Progenitor cell of endocrine pancreas (in vitro differentiated cells): ENCODE measurements at places on chromosomes 2 and 18.
A peak's percentile ranks its signal among the peaks of the same experiment; 100 is the strongest.

GRCh38 chr2:60353863-60354262 is 199.6 kb downstream of the BCL11A start:
- DNase-seq = no peak

DNA sequence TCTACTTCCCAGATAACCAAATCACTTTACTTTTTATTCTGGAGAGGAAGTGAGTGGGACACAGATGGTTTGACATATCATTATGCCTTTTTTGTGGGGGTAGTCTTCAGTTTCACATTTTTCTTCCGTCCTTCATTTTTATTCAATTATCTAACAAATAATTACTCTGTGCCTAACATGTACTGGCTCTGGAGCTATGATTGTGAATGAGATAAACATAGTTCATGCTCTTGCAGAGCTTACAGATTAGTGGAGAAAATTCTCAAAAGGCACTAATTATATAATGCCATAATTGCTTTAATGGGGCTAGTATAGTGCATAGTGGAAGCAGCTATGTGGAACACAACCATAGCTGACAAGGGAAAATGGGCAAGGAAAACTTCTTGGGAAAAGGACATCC is 303.6 kb upstream of the TFPI start:
- DNase-seq = no peak

DNA sequence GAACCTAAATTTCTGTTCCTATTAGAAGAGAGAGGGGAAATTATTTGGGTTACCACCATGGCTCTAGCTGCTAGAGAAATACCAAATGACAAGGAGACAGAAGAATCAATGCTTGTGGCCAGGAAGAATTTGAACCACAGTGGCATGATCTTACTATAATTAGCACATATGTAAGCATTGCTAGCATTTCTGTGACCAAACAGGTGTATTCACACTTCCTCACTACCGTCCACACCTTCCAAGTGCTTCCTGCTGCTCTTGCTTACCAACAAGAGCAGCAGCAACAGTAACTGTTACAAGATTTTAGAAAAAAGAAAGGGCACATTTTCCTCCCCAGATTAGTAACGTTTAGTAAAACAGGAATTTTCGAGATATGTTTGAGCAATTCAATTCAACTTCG is 60.5 kb downstream of the CDH7 start:
- no peak for DNase-seq

GRCh38 chr2:133265432-133265949 is 302.8 kb downstream of the NCKAP5 start:
- DNase-seq = peak; percentile 15

DNA sequence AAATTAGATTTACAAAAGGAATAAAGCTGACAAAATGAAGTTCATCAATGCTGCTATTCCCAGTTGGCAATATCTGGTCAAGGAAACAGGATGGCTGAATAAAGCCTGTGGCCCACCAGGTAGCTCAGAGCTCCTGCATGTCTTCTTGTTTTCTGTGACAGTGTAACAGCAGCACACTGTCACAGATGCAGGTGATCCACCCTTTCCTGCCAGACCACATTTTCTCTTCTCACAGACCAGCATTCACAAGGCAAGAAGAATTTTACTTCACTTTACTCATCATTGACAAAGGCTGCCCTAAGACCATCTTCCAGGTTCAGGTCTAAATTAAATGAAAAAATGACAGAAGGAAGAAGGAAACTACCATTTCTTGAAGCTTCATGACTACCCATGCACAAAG is 166.2 kb upstream of the MEIS1 start:
- no peak for DNase-seq

DNA sequence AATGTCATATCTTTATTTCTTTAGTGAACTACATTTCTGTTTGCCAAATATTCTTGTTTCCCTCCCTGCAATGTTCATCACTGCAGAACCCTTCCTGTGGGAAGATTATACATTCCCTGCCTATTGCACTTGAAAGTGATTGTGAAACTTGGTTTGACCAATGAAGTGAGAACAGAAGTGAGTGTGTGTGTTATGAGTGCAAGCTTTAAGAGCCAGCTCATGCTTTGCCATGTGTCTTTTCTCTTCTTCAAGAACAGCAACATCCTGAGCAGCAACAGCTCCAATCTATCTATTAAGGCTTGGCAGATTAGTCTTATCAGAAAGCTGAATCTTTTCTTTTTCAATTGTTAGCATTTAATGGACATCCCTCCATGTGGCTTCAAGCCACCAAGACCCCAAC is 42.0 kb upstream of the UBE2E3 start:
- DNase-seq = no peak

- no peak for DNase-seq
Measured at GRCh38 chr2:145909175-145909755, 1389.3 kb upstream of the ZEB2 start.

- DNase-seq = peak; percentile 15
Measured at GRCh38 chr2:30230497-30231211, 680 bp upstream of the LBH start.

DNA sequence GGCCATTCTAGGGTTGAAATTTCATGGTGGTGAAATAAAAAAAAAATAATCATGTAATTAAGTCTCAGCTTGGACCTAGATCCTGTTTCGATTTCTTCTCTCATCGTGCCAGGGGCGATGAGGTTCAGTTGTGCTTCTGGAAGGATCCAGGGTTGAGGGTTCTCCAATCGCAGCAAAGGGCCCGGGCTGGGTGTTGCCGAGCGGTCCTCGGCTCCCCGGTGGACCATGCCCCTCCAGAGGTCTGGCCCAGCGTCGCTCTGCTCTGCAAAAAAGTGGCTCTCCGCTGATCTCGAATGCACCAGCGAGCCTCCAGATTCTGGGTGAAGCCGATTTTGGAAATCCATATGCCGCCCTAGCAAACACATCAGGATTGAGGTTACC is 39.0 kb downstream of the EN1 start:
- DNase-seq = no peak

DNA sequence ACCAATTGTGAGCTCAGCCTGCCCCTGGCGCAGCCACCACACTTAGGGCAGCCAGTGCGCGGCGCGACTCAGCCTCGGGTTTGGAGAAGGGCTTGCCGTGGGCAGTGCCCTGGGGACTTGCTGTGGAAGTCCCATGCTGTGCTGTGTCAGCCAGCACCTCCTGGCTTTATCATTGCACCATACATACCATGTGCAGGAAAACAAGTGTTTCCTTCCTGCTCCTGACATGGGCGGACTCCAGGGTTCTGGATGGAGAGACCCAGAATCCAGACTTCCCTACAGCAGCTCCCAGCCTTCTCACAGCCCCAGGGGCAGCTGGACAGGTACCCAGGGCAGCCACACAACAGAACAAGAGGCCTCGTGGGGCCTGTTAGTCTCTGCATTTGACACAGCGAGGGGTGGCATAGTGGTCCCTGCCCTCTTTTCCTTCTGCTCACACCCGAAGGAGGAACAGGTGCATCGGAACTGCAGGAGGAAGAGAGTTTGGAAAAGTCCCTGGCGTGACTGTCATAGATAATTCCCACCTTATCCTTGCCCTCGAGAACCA is 54.2 kb downstream of the SDC1 start:
- no peak for DNase-seq

- DNase-seq = no peak
Measured at GRCh38 chr2:123179526-123179925, 845.6 kb upstream of the CNTNAP5 start.

GRCh38 chr18:10878703-10879102 is 270.7 kb downstream of the PIEZO2 start:
- DNase-seq = no peak

DNA sequence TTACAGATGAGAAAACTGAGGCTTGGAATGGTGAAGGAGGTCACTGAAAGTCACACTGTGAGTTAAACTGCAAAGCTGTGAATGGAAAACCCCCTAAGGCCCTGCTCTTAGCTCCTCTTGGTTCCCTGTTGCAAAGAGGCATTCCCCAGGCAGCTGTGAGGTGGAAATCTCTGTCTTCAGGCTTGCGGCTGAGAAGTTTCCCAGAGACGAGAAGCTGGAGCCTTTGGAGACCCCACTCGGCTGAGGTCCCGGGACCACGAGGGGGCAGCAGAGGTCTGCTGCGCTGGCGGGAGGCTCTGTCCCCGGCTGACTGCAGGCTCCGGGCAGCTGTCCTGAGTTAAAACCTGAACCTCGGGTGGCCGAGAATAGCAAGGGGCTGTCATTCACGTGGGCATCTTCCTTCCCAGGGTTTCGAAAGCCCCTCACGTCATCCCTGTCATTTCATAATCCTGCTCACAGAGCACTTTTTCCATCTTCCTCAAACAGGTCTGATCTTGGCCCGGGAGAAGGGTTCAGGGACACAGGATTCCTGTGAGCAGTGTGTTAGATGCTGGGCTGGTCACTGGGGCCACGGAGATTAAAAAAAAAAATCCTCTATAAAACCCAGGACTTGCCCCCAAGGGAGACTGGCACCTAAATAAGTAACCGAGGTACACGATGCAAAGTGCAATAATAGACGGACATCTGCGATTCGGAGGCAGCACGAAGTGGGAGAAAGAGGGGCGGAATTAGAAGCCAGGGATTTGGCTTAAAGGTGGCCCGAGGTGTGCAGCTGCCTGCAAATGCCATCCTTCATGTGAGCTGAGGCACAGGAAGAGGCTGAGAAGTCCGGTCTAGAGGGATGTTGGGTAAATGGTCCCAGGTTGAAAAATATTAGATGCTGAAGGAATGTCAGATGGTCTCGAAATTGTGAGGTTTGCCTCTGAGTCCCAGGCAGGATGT is 24.6 kb upstream of the ATOH8 start:
- peak; percentile 86 for DNase-seq

DNA sequence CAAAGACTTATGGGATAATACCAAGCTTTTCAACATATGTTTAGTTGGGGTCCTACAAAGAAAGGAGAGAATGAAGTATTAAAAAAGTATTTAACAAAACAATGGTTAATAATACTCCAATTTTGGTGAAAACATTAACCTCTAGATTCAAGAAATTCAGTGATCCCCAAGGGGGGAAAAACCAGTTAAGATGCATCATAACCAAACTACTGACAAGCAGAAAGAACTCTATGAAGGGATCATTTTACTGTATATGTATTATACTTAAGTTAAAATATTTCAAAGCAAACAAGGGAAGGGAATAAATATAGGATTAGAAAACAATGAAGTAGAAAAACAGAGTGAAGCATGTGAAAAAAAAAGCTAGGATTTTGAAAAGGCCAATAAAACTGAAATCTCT is 8.7 kb downstream of the CNRIP1 start:
- DNase-seq = no peak
